Vagina (tissue), 2 donors: ENCODE measurements at places on chromosomes 11 and 22.

- H3K4me3 ChIP-seq: peak overlapping the region; percentile 10
- no peaks in the 10 kb centered on the region for H3K27me3 ChIP-seq
- H3K4me1 ChIP-seq: peaks cover 61% of the 10 kb centered on the region
- DNase-seq: no peak
Measured at GRCh38 chr22:44311104-44311854, 1.5 kb downstream of the SHISAL1 start.

DNA sequence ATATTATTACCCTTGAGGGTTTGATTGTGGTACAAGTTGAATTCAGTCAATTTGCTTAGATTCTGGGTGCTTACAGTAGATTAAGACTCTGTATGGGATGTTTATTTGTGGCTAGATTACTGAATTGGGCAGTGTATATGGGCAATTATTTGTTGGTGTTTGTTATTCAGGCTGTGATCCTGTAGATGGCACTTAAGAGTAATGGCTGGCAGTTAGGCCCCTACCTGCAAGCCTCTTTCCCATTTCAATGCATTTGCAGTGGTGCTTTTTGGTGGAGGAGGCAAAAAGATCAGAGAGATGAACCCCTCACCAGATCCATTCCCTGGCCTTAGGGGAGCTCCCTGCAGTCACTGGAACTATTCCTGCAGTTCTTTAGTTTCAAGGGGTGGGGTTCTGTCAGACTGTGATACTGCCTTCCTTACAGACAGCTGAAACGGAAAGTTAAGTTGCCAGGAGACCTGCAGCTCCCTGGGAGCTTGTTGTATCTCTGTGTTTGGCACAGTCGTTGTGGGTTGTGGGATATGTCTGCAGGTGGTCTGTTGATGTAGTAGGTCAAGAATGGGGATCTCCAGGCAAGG lies 199.5 kb downstream of the AASDHPPT start:
- DNase-seq: no peak
- H3K36me3 ChIP-seq: no peaks in the 10 kb centered on the region
- no peaks in the 10 kb centered on the region for H3K27me3 ChIP-seq
- H3K4me1 ChIP-seq: no peaks in the 10 kb centered on the region
- no peak overlapping the region for H3K27ac ChIP-seq

DNA sequence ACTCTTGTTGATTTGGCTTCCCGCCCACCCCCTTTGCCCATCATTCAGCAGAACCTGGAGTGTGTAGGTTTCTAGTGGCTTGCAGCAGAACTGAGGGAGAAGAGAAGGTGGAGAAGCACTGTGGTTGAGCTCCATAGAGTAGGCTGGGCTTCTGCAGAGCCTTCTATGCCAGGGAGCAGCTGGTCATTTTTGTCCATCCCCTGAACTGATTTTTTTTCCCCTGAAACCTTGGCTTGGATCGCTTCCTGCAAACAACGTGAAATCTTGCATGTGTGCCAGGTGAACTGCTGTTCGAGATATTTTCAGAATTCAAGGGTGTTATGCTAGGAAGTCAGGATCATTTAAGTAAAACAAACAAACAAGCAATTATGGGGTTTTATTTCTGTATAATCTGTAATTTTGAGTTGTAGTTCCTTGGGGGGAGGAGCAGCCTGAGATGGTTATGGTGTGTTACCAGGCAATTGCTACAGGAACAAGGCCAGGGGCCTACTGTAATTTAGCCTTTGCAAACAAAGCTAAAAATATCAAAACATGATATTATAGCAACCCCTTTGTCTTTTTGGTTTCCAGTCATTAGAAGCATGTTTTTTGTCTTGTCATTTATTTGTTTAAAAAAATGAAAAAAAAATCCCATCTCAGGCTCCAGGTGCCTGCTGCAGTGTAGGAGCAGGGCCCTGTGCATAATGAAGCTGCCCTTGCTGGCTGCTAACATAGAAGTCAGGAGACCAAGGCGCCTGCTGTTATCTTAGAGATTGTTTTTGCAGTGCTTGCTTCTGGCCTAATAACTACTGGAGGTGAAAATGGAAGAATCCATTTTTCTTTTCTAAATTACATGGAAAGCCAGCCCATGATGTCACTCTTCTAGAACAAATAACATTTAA lies 152.4 kb upstream of the TTC12 start:
- DNase-seq: no peak
- H3K27ac ChIP-seq: peak overlapping the region; percentile 40
- no peaks in the 10 kb centered on the region for H3K36me3 ChIP-seq
- H3K27me3 ChIP-seq: no peaks in the 10 kb centered on the region

DNA sequence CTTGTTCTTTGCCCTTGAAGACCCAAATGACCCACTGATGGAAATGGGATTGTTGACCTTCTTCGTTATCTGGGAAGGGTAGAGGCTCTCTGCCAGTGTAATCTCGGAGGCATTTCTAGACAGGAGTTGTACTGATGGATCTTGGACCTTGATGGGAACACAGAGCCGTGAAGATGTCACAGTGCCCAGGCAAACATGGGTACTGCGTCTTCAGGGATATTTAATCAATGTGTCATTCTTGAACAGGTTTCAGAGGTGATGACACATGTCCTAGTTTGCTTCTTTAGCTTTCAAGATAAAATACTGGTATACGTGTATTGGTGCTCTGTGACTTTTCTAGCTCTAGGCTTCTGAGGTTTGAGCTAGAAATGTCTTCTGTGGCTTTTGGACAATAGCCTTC lies 6.2 kb downstream of the LDLRAD3 start:
- H3K4me1 ChIP-seq: peaks cover 12% of the 10 kb centered on the region
- H3K27ac ChIP-seq: no peak overlapping the region
- H3K27me3 ChIP-seq: no peaks in the 10 kb centered on the region
